ENCODE measurements at places on chromosomes 5 and 9. TPM values are rescaled to one million over a fixed set of nuclear protein-coding genes. Genes with fewer than 3 reads are reported as not detected.

The ANKRD33B gene
- 35.4 TPM for total RNA-seq

- no peak for DNase-seq
Measured at GRCh38 chr5:35151146-35151920, 79.0 kb downstream of the PRLR start.

The PPP6C gene
- 29.5 TPM for total RNA-seq

DNA sequence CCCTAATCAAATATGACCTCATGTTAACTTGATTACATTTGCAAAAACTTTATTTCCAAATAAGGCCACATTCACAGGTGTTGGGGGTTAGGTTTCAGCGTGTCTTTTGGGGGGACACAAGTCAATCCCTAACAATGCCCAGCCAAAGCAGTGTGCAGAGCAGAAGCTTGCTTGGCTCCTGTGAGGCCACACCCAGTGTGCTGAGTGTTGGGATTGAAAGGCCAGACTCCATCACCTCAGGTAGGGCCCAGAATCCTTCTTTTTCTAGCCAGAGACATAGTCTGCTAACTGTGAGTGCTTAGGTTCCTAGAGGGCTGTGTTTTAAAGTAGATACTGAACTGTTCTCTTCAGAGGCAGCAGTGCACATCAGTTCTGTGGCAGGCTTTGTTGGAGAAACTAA, 27.9 kb downstream of the KDM4C start:
- DNase-seq: no peak

GRCh38 chr5:652773-653350, 40.3 kb downstream of the TPPP start:
- DNase-seq: no peak
